ENCODE measurements at places on chromosomes 6 and 20.

DNA sequence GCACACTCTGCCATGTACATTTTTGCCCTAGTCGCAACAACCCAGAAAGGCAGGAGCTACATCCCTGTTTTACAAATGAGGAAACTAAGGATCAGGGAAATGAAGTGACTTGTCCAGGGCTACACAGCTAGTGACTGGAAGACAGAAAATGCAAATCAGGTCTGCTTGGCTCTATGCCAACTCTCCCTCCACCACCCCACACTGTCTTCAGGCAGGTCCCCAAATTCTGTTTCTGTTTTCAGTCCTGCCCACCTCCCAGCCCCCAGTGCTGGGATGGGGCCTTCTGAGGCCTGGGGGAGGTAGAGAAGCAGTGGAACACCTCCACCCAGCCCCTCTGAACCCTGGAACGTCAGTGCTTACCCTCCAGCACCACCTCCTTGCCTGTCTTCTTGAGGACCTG, 5.1 kb downstream of the SNTA1 start:
- no peak for DNase-seq

DNA sequence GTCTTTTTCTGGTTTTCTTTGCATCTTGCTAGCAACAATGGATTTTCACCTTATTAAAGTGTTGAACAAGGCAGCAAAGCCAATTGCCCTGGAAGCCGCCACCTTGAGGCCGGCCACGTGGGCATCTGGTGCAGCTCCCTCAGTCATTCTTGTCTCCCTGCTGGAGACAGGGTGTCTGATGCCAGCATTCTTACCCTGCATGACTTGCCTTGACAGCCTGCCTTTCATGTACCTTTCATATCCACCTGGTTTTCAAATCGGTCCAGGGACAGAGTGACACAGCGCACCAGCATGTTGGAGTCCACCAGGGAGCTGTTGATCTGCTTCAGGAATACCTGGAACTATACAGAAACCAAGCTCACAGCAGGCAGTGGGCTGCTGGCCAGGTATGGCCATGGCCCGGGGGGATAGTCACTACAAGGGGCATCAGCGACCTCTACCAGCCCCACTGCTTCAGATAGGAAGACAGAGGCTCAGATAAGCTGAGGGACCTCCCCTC, 49.8 kb downstream of the MYH7B start:
- no peak for DNase-seq

DNA sequence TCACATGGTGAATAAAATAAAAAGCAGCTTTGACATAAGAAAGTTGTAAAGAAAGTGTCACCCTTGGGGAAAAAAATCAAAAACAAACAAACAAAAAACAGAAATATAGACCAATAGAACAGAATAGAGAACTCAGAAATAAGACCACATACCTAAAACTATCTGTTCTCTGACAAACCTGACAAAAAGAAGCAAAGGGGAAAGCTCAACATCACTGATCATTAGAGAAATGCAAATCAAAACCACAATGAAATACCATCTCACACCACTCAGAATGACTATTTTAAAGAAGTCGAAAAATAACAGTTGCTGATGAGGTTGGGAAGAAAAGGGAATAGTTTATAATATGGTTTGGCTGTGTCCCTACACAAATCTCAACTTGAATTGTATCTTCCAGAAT, 159.1 kb downstream of the TINAG start:
- no peak for DNase-seq

DNA sequence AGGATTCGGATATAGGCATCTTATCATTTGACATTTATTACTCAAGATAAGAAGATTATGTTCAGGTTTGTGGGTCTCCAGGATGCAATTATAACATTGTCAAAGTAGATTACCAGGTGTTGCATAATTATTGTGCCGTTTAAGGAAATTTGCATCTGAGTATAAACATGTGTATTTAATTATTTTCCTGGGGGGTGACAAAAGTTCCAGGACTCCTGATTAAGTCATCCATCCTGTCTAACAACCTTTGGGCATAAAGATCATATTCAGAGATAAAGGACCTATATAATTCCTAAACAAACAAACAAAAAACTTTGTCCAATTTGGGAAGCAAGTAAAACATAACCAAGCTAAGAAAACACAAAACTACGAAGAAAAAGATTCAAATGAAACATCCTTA, 3.3 kb upstream of the PPP1R14C start:
- no peak for DNase-seq

DNA sequence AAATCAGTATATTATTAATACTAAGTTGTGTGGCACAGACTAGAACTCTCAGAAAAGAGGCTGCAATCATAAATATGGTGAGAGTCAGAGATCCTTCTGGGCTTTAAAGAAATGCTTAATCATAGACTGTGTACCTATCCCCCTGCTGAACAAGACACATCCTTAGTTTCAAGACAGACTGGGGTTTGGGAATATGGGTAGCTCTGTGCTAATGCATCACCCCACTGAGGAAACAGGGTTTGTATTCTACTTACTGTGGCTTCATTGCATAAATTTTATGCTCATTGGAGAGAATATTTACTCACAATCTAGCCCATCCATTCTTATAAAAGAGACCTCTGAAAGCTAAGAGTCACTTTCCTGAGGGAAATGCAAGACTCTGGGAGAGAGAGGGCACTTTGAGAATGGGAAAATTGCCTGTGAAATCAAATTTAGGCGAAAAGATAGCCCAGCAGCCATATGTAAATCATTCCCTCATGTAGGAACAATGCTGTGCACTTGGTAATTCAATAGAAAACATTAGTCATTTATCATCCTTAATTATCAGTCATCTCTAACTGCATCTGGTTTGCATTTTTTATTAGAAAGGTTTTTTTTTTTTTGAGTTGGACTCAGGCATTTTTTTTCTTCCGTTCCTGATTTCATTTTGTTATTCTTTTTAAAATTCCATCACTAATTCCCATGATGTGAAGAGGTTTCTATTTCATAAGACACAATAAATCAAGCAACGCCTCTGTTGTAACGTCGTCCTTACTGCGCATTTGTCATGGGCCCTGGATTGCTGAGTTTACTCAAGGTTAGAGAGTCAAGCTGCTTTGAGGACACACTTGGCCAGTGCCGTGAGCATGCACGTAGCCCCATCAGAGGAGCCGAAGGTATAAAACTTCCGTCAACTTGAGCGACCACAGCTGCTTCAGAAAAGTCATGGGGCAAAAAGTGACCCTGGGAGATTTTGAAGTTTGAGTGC, 91.8 kb downstream of the TRMT11 start:
- DNase-seq: no peak

GRCh38 chr6:69894578-69895347, 28.4 kb downstream of the COL19A1 start:
- no peak for DNase-seq

GRCh38 chr6:16690608-16691142, 70.6 kb downstream of the ATXN1 start:
- DNase-seq: no peak

GRCh38 chr6:163173741-163174140, 240.8 kb upstream of the QKI start:
- no peak for DNase-seq

DNA sequence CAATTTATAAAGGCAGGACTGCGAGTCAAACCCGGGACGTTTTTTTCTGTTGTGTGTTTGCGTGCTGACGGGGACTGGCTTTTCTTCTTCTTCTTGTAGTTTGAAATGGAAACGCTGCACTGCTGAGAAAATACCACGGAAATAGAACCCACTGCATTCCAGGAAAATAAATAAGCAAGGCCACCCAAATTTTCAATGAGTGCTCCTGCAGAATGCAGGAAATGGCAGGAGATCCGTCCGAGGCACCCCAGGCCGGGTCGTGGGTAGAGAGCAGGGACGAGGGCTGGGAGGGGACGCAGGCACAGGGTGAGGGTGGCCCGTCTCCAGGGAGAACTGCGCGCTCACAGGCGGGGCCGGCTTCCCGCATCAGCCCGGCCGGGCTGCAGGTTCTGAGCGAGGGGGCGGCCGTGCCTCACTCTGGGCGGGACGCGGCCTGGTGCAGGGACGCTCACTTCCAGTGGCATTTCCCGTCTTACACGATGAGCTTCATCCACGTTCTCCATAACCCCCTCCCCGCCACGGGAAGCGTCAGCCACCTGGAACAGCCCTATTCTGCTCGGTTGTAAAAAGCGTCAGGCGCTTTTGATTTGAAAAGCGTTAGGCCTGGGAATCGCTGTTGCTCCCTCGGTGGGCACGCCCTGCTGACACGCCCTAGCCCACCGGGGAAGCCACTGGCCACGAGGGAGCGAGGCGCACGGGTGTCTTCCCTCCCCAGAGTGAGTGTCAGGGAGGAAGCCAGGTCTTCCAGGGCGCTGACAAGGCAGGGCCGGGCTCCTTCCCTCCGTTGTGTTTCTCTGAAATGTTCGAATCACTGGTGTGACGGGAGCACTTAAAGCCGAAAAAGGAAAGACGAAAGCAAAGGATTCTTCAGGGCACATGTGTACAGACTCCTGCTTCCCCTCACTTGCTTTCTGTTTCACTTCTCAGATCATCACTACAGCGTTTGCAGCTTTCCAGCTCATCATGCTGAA, 17.9 kb upstream of the EXOC2 start:
- DNase-seq: no peak

- no peak for DNase-seq
Measured at GRCh38 chr6:76275746-76276145, 203.3 kb upstream of the IMPG1 start.

DNA sequence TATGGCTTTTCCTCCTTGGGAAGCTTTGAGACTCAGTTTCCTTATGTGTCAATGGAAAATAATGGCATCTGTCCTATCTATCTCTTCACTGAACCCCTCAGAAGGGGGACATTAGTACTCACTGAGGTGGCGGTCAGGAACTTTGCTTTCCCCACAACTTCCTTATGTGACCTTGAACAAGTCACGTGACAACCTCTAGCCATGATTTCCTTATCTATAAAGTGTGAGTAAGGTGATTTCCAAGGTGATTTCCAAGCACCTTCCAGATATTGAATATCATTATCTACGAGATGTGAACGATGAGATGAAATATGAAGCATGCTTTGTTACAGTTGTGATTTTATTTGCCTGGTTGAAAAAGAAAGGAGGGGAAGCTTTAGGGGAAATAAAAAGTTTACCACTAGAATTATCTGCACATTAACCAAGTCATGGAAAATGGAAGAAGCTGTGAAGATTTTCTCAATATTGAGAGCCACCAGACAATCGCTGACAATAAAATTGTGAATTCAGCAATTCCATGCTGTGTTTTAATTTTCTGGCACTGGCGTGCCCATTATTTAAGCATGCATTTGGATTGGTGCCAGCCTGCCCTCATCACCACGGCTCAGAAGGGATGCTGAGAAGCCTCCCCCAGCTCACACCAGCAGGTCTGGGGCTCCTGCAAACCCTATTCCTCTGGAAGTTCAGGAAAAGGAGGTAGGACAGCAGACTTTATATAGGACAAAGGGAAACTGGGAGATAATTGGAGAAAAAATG, 255.3 kb downstream of the CD83 start:
- no peak for DNase-seq

- DNase-seq: no peak
Measured at GRCh38 chr20:62702895-62703852, 5.5 kb upstream of the NTSR1 start.

GRCh38 chr6:41228096-41228495, at the start of gene TREML4:
TSS of gene TREML4 (plus strand) at chr6:41228349. CDS start at chr6:41228428, 79 bp downstream.
- no peak for DNase-seq

DNA sequence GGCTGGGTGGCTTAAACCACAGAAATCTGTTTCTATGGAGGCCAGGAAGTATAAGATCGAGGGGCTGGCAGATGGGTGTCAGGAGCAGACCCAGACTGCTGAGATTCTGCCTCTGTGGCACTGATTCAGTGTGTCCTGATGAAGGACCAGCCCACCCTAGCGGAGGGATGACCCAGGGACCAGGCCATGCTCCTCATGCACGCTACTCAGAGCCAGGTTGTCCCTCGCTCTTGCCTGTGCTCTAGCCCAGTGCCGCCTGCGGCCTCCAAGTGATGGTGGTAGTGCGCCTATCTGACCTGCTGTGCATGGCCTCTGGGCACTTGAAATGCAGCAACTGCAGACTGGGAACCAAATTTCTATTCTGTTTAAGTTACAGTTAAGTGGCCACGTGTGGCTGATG, 13.1 kb upstream of the APMAP start:
- no peak for DNase-seq

- no peak for DNase-seq
Measured at GRCh38 chr6:36200998-36201596, 4.6 kb downstream of the BRPF3 start.

DNA sequence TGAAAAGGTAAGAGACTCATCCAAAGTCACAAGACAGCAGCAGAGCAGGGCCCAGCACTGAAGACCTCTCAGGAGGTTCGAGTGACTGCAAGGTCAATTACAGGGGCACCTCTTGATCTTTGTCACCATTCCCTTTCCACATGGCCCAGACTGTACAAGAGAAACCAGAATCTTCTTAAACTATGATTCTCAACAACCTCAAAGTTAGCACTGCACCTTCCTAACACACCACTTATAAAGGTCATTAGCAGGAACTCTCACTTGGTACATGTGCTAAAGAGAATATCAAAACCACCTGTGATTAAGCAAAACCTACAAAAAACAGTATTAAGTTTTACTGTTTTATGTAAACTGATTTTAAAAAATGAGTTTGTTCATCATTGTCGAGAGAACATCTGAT, 70.2 kb downstream of the DTNBP1 start:
- no peak for DNase-seq

DNA sequence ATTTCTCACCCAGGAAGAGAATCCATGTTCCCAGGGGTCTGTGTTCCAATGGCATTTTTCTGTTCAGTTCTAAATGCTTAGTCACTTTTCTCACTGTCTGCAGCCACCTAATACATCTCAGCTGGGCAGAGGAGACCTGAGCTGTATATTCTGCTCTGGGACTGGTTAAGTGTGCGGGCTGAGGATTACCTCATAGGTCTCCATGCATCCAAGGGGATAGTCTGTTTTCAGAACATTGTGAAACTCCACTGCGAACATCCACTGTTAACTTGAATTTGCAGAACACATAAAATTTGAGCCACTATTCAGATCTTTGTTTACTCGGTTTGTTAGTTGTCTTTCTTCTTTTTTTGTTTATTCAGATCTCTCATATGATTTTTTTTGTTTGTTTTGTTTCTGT, 947.1 kb downstream of the TFAP2A start:
- no peak for DNase-seq

GRCh38 chr6:53189554-53189953, 40.9 kb upstream of the GCM1 start:
- DNase-seq: no peak

DNA sequence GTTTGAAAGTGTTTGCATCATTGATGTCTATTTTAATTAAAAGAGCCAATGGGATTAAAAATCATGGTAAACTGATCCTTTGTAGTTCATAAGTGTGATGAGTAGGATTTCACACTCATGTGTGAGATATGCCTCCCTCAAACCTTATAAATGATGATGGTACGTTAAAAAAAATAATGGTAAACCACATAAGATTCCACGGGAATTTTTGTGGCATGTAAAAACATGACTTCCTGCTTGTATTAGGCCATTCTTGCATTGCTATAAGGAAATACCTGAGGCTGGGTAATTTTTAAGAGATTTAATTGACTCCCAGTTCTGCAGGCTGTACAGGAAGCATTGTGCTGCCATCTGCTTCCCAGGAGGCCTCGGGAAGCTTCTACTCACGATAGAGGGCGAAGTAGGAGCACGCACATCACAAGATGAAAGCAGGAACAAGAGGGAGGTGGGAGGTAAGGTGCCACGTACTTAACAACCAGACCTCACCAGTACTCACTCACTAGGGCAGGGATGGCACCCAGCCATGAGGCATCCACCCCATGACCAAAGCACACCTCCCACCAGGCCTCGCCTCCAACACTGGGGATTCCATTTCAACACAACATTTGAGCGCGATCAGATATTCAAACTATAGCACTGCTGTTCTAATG, 187.6 kb upstream of the QKI start:
- no peak for DNase-seq

GRCh38 chr6:9332241-9332780, 897.0 kb upstream of the SLC35B3 start:
- no peak for DNase-seq

- DNase-seq: no peak
Measured at GRCh38 chr6:88494401-88495140, 328.4 kb upstream of the CNR1 start.

All from CMK (cell line).